ENCODE measurements at places on chromosomes 4 and X.

- no peak for DNase-seq
Measured at GRCh38 chr4:26075583-26075982, 161.6 kb downstream of the SMIM20 start.

GRCh38 chrX:31213941-31214340, 142.1 kb upstream of the FTHL17 start:
- DNase-seq, result no peak

GRCh38 chr4:42655921-42656678, 805 bp downstream of the ATP8A1 start:
- peak; percentile 18 for DNase-seq

- DNase-seq, result no peak
Measured at GRCh38 chr4:19047279-19047880, 1025.8 kb upstream of the LCORL start.

GRCh38 chrX:136839196-136839595, 41.3 kb downstream of the RBMX start:
- no peak for DNase-seq

DNA sequence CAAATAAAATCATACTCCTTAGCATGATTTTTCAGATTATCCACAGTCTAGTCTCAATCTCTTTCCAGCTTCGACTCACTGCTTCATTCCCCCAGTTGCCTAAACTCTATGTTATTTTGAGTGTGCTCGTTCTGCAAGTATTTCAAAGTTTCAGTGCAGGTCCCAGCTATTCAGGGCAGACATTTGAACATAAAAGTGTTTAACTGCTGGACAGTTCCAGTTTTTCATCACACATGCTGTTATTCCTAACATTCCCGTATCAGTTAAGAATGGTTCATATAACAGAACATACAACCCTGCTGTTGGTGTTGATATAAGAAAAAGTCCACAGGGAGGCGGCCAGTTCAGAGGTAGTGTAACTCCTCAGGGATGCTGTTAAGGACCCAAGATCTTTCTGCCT, 113.3 kb downstream of the SLIT2 start:
- no peak for DNase-seq

- no peak for DNase-seq
Measured at GRCh38 chr4:29047341-29048041, 1672.7 kb upstream of the PCDH7 start.

- no peak for DNase-seq
Measured at GRCh38 chrX:42096265-42096920, 173.0 kb upstream of the CASK start.

DNA sequence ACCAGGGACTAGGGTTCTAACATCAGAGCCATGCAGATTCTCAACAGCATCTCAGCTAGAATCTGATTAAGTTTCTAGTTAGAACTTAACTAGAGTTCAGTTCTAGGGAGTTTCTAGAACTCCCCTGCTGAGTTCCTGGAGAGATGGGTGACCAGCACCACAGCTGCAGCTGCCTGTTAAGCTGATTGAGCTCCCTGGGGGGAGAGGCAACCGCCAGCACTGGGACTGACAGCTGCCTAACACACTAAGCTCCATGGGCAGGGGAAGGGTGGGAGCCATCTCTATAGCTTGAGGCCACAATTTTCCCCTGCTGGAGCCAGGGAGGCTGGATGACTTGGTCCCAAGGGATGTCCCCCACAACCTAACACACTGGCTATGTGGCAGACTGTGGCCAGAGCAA, 84.2 kb downstream of the CHIC1 start:
- DNase-seq, result no peak

DNA sequence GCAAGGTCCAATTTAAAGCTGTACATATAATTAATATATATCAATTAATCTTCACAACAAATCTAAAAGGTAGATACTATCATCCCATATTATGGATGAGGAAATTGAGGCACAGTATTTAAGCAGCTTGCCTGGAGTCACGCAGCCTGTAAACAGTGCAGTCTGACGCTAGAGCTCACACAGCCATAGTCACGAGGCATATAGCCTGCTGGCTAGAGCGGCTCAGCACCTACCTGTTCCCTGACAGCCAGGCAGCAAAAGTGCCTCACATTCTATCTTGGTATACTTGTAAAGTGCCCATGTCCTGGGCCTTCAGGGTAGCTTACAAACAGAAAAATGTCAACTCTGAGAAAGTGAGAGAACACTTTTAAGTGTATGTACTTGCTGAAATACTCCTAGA, 222.6 kb upstream of the NEIL3 start:
- DNase-seq, result no peak

GRCh38 chr4:4901877-4902276, 42.4 kb downstream of the MSX1 start:
- DNase-seq, result no peak

- no peak for DNase-seq
Measured at GRCh38 chrX:150602743-150603142, 34.3 kb downstream of the MTM1 start.

- DNase-seq, result no peak
Measured at GRCh38 chr4:70057651-70058050, 7.4 kb downstream of the HTN1 start.

GRCh38 chrX:17737986-17738713, 857 bp downstream of the SCML1 start:
- peak; percentile 15 for DNase-seq

- DNase-seq, result no peak
Measured at GRCh38 chr4:161133586-161134276, 1030.1 kb downstream of the FSTL5 start.

GRCh38 chrX:102637561-102637960, 13.7 kb upstream of the GPRASP1 start:
- no peak for DNase-seq

DNA sequence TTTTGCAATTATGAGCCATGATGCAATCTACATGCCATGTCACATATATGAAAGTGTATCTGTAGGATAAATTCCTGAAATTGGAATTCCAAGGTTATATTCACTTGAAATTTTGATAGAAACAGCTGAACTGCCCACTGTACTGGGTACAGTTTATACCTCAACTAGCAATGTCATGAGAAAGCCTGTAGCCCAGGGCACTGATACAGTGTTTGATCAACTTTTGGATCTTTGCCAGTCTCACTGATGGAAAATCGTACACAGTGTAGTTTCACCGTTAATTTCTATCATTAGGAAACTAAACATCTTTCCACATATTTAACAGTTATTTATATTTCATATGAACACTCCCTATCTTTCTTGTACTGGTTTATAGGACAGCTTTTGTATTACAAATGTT, 34.2 kb downstream of the TAPT1 start:
- DNase-seq, result no peak

GRCh38 chr4:176794151-176794550, 1.4 kb upstream of the VEGFC start:
- no peak for DNase-seq

DNA sequence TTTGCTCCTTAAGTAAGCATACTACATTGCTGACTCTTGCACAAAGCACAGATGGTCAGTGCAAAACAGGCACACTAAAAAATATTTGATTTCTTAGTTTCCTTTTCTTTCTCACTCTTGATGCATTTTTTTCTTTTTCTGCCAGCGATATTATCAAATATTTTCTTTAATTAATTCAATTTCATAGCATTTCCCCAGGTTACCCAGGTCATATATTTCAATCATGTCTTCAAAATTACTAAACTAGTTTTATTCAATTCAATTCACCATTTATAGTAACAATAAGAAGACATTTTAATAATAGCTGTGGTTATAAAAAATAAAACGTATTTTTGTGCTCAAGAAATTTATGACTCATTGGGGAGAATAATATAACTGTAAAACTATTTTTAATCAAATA, 421.2 kb downstream of the GASK1B start:
- DNase-seq, result no peak

DNA sequence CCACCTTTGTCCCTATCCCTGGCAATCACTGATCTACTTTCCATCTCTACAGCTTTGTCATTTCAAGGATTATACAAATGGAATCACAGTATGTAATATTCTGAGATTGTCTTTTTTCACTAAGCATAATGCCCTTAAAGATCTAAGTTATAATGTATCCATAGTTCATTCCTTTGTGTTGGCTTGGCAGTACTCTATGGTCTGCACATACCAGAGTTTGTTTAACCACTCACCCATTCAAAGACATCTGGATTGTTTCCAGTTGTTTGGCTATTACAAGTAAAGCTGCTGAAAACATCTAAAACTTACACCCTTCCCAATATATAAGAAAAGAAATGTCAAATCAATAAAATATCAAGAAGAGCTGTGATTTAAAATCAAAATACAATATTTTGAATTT, 26.0 kb upstream of the AWAT1 start:
- DNase-seq, result no peak

DNA sequence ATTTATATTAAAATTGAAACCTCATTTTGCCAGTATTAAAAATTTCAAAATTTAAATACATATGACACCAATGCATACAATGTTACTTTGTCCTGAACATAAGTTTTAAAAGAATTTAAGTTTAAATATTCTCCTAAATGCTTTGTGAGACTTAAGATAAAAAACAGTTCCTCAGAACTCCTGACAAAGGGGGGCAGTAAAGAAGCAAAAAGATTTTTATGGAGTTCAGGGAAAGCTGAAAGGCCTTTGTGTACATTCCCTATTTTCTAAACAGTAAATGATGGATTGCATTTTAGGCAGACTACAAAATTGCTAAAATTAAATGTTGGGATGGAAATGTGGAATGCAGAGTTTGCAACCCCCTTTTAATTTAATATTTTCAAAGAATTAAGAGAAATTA, 81.7 kb downstream of the SNCA start:
- DNase-seq, result no peak

DNA sequence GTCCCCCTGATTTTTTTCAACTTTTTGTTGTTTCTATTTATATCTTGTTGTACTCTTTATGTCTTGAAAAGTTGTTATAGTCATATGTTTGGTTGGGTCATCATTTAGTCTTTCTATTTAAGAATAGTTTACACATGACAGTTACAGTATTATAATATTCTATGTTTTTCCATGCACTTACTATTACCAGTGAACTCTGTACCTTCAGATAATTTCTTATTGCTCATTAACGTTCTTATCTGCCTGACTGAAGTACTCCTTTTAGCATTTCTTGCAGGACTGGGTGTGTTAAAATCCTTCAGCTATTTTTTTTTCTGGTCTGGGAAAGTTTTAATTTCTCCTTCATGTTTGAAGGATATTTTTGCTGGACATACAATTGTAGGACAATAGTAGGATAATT, 157.7 kb upstream of the DIPK2B start:
- DNase-seq, result no peak

- no peak for DNase-seq
Measured at GRCh38 chr4:154049457-154050181, 260.7 kb upstream of the SFRP2 start.

DNA sequence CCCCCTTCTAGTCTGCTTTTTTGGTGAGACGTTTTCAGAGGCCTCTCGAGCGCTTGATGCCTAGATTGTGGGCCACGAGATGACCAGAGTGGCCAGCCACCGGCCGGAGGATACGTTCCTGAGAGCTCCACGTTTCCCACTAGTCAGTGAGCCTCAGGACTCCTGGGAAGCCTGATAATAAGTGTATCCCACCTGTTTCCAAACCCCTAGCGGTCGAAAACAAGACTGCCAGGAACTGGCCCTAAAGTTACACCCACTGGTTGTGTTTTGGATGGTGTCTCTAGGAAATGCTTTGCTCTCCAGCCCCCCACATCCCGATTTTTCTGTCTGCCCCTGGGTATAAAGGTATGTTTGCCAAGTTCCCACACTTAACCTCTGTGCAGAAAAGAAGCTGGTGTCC, 4.6 kb upstream of the RS1 start:
- no peak for DNase-seq

DNA sequence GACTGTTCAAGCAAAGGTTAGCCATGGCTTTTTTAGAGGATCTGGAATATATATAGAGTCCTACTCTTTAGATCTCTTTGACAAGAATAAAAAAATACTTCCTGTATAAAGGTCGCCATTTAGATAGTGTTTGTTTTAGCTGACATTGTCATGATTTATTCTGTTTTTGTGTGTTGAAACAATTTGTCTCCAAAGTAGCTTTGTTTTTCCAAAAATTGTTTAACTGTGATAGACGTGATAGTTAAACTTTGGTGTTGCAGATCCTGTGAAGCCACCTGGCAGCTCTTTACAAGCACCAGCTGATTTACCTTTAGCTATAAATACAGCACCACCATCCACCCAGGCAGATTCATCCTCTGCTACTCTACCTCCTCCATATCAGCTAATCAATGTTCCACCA, 80.3 kb upstream of the SMARCA5 start:
- DNase-seq, result no peak

- no peak for DNase-seq
Measured at GRCh38 chr4:5631352-5632065, 76.8 kb downstream of the EVC2 start.

- no peak for DNase-seq
Measured at GRCh38 chrX:151476604-151477303, 79.7 kb downstream of the VMA21 start.

DNA sequence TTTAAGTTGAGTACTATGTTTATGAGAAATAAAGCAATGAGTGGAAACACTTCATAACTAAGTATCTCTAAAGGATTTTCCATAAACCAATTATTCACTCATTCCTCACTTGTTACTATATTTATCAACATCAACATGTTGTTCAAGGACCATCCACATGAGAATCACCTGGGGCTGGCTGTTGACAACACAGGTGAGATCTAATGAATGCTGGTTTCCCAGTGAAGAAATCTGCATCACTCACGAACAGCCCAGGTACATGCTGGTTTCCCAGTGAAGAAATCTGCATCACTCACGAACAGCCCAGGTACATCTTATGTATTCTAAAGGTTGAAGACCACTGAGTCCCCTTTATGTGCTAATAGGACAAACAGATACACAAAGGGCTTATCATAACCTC, 32.5 kb downstream of the TSPAN5 start:
- no peak for DNase-seq

DNA sequence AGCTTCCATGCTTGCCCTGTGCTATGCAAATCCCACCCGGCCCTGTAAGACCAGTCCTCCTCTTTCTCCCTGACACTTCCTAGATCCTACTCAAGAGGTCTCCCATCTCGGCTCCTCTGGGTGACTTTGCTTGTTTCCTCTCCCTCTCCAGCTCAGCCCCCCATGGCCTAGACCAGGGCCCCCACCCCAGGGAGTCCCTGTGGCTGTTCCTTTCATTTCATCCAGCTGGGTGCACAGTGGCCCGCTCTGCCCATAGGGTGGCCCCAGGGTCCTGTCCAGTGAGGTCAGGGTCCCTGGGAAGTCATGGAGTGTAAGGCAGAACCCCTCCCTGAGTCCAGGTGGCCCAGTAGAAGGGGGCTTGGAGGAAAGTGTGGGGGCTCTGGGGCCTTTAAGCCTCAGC, 52.3 kb upstream of the NKX1-1 start:
- no peak for DNase-seq

GRCh38 chr4:85571008-85571407, 96.1 kb downstream of the ARHGAP24 start:
- DNase-seq, result no peak
